ENCODE measurements at places on chromosomes 6 and 20.

DNA sequence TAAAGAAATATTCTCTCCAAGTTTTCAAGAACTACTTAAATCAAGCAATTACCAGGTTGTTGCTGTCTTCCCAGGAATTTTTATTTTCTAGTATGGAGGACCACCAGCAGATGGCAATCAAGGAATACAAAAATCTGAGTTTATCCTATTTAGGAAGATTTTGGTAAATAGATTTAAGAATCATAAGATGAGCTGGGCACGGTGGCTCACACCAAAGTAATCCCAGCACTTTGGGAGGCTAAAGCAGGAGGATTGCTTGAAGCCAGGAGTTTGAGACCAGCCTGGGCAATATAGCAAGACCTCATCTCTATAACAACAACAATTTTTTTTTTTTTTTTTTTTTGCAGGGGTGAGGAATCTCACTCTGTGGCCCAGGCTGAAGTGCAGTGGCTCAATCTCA is 19.3 kb upstream of the SEC63 start:
- DNase-seq = peak; percentile 4

- peak; percentile 53 for DNase-seq
Measured at GRCh38 chr6:125114248-125114858, 39.2 kb upstream of the TPD52L1 start.

- DNase-seq = no peak
Measured at GRCh38 chr20:51444467-51444866, 98.1 kb downstream of the NFATC2 start.

GRCh38 chr20:58623579-58624473 is 27.3 kb upstream of the STX16 start:
- no peak for DNase-seq

DNA sequence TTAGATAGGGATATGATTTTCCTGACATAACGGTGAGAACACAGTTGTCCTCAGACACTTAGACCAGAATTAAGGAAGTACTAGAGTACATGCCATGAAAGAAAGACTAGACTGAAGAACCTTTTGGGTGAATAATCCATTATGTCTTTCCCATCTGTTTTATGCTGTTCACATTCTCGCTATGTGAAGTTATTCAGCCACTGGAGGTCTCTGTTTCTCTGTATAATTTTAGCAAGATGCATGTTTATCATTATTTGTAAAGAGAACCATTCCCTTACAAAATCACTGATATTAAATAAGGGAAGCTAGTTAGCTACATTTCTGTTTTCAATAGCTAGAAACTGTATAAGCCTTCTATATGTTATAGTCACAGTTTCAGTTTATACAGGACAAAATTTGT is 391.9 kb downstream of the CD109 start:
- DNase-seq = no peak

- no peak for DNase-seq
Measured at GRCh38 chr6:152462716-152463115, 174.4 kb downstream of the SYNE1 start.

DNA sequence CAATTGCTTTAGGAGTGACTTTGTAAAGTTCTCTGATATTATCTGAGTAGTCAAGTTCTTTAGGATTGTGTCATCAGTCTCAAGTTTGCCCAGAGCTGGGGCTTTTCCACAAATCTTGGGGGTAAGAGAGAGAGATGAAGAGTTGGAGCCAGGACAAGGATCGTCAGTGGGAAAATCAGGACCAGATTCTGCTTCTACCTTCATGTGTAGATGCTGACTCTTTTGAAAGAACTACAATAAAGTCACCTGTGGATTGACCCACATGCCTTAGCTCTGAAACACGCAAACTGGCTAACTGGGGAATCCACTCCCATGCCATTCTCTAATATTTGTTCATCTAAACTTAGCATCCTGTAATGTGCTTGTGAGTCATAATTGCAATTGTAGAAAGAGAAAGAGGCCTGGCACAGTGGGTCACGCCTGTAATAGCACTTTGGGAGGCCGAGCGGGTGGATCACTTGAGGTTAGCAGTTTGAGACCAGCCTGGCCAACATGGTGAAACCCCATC is 15.6 kb upstream of the BICRAL start:
- peak; percentile 42 for DNase-seq

DNA sequence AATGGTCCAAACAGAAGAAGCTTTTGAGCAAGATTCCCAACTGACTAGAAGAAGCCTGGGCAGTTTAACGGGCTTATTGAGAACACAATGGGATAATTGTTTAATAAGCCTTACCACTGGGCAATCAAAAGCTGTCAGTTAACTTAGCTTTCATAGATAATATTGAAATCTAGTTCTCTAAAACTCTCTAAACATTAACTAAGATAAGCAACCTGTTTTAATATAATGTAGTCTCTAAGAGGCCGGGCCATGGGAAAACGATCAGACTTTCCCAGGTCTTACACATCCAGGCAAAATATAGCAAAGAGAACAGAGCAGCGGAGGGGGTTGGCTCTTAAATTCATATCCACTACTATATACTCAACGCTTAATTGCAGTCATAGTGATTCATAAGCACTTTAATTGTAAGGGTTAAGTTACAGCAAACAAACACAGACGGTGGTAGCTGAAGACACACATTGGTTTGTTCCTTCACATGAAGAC is 128.0 kb upstream of the FAM83B start:
- no peak for DNase-seq

- DNase-seq = no peak
Measured at GRCh38 chr20:14331646-14332045, 5.8 kb downstream of the FLRT3 start.

DNA sequence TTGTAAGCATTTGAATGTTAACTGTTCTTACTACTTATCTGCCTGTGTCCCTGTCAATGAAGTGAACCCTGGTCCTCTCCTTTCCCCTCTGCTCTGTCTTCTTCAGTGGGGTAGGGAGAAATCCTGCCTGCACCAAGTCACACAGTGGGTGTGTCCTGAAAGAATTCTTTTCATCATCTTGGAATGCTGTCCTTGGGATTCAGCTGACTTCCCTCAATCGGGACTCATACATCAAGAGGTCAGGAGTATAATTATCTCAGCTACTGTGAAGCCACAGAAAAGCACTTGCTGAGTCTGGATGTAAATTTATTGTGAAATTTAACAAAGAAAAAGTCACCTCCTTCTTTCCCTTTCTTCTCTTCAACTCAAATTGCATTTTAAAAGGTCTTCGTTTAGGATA is 328.5 kb downstream of the SOX4 start:
- no peak for DNase-seq

DNA sequence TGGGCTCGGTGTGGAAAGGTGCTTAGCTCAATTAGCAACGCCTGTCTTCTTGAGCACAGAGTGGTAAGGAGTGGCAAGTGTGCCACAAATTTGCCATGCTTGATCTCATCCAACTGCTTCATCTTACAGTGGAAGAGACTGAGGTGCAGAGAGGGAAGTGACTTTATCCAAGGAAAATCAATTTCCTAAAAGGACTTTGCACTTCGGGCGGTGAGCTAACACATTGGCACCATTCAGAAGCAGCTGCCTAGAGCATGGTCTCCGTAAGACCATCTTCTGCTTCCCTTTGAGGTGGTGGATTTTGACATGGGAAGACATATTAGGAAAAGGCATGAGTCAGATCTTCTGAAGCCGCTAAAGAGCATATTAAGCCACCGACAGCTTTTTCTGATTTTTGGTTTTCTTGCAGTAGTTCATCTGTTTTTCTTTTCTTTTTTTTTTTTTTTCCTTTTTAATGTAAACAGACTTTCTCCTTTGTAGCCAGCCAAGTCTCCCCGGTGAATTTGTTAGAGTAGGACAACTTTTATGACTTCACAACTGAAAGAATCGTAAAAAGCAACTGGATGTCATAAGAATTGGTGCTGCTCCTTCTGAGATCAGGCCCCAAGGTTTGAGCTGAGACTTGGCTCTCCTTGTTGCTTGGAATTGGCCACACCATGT is 273.2 kb downstream of the CDC5L start:
- DNase-seq = no peak

- no peak for DNase-seq
Measured at GRCh38 chr20:63089051-63089907, 82.5 kb upstream of the BHLHE23 start.

GRCh38 chr6:20292905-20293304 is 80.6 kb upstream of the MBOAT1 start:
- peak; percentile 20 for DNase-seq

DNA sequence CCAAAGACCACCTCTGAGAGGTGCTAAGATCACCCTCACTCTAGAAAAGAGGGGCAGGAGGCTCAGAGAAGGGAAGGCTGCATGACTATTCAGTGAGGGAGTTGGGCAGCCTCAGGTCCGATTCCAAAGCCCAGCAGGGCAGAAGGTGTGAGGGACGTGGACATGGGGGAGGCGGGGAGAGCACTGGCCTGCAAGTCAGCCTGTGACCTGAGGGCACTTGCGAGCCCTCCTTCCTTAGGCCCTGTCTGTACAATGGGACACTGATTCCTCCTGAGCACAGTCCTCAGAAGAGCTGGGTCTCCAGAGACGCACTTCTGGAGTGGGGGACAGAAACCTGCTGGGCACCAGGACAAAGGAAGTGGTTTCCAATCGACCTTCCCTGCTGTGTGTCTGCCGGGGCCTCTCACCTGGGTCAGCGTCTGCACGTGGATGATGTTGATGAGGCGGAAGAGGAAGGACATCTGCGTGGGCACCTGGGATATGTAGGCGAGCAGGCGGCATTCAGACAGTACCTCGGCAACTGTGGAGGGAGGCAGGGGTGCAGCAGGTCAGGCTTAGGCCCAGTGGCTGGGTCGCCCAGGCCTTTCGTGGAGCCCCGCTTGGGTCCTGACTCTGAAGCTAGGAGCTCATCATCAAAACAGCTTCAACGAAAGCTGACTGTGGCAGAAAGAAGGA is 48.5 kb downstream of the MYH7B start:
- DNase-seq = no peak

DNA sequence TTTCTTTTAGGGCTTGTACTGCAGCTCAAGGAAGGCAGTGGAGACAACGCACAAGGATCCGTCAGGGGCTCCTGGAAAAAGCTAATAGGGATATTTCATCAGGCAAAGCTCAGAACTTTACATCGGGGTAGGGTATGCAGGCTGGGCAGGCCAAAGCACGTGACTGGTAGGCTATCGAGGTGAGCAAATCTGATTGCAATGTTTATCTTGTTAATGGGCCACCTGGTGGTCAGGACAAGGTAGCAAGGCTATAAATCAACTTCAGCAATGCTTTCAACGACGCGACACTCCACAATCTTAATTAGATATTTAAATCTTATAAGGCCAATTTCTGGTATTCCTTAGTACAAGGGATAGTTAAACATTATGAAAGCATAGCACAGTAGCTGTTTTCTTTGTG is 1302.8 kb upstream of the EYS start:
- DNase-seq = no peak

DNA sequence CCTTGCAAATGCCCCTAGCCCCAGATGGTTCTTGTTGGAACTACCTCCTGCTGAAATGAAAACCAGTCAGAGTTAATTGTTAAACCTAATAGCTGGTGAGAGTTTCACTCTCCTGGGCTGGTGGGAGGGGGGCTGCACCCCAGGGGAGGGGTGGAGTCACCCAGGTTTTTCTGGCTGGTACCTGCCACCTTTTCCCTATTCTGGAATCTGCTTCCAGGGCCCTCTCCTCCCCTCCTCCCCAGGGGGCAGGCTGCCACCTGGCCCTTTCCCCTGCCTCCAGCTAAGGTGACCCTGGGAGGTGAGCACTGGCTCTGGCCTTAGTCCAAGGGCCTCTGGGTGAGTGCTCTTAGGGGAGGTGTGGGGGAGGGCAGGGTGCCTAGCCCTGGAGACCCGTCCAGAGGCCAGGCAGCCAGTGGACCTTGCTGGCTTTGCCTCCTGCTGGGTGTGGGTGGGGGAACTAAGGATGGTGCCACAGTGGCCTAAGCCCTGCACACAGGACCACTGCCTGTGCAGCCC is 48.8 kb upstream of the EPB41L1 start:
- no peak for DNase-seq

DNA sequence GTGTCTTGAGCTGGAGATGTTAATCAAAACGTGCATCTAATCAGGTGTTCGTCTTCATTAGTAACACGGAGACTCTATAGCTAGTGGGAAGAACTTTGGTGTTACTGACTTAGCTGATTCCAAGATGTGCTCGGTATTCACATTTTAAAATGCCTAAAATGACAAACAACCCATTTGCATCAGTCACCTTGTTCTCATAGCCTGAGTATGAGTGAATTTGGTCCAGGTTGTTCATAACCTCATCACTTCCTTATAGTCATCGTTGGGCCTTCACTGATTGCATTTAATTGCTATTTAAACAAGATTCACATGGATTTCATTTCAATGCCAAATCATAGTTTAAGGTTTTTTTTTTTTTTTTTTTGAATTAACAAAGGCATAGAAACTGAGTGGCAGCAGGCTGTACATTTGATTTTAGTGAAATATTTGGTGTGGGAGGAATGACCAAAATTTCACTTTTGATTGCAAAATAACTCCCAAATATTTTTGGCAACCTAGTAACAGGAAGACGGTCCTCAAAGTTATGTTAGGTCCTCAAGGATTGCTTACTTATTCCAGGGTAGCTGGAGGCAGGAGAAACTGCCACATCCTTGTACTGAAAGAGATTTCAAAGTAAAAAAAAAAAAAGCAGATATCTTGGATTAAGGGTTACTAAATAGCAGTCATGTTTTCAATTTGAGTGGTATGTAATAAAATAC is 104.7 kb downstream of the JARID2 start:
- no peak for DNase-seq

GRCh38 chr6:43331891-43332290 is 23.3 kb upstream of the CRIP3 start:
- DNase-seq = no peak

- DNase-seq = no peak
Measured at GRCh38 chr6:144594585-144594984, 309.4 kb downstream of the UTRN start.

GRCh38 chr6:162019349-162019748 is 708.2 kb downstream of the PRKN start:
- no peak for DNase-seq

GRCh38 chr20:23225407-23226060 is 125.1 kb upstream of the NXT1 start:
- DNase-seq = no peak

GRCh38 chr6:40286721-40287120 is 300.4 kb downstream of the LRFN2 start:
- DNase-seq = no peak

Measured in CD4-positive, alpha-beta T cell treated with Interleukin-17A for 1 hour (primary cell).